ENCODE measurements at places on chromosomes 5 and 9.

DNA sequence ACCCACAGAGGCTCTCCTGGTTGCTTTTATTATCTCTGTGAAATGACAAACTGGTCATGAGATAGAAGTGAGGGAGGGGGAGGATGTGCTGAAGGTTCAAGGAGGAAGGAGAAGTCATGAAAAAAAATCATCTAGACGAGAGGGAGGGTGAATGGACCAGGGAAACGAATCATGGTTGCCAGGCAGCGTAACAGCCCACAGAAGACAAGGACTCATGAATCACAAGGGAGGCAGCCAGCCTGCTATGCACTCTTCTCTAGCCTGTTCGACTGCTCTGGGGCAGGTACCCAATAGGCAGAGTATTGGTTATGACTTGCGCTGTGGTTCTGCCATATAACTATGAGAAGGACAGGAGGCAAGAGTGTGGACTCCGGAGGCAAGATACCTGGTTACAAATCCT is 475.2 kb downstream of the CDK5RAP2 start:
- no peak for DNase-seq

DNA sequence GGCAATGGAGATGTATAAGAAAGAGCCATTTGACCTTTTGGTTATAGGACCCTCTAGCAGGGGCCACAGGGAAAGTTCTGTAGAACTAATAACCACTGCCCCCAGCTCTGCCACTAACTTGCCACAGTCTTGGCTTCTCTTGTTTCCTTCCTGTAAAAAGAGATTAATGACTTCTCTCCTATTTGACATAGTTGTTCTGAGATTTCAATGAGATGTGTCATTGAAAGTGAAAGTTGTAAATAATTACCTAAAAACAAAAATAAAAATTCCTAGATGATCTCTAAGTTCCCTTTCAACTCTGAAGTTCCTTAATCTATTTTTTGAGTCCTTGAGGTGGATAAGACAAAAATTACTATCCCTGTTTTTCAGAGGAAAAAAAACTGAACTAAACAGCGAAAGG is 1.4 kb upstream of the KIF12 start:
- no peak for DNase-seq

DNA sequence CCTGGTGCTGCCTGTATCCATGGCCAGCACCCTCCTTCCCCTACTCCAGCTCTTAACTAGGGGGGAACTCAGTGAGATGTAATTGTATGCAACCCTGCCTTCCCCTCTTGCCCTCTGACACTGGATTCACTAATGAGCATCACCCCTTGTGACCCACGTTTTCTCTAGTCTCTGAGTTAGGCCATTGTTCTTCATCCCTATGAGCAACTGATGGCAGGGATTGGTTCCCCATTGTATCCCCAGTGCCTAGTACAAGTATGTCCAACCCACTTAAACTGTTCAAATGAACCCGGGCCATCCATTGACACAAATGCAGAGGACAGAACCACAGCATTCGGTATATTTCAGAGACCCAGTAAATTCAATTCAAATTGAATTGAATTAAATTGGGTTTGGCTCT is 77.6 kb upstream of the ASTN2 start:
- no peak for DNase-seq

GRCh38 chr5:176823869-176824412 is 13.6 kb downstream of the UNC5A start:
- no peak for DNase-seq

DNA sequence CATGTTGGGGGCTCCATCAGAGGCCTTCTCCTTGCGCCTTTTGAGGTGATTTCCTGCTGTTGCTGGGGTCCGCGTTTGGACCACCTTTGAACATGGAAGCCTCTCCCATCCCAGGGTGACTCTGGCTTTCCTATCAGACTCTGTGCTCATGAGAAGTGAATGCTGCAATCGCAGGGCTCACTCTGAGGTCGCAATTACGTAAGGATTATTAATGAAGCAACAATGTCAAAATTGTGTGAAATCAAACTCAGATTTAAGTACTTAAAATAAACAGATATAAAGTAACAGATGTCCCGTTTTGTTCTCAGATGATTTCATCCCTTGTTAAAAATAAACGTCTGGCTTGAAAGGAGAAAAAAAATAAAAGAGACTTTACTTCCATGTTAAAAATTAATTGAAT is 634.2 kb downstream of the BNC2 start:
- no peak for DNase-seq

DNA sequence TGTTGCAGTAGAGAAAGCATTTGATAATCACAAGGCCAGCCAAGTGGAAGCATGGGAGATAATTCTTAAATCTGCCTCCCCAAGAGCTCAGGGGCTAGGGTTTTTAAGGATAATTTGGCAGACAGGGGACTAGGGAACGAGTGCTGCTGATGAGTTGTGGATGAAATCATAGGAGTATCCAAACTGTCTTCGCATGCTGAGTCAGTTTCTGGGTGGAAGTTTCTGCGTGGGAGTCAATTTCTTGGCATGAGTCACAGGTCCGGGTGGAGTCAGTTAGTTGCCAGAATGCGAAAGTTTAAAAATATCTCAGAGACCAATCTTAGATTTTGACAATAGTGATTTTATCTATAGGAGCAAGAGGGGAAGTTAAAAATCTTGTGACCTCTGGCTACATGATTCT is 112.6 kb downstream of the TMC1 start:
- DNase-seq: no peak

GRCh38 chr9:82949203-82949602 is 113.7 kb downstream of the RASEF start:
- no peak for DNase-seq

DNA sequence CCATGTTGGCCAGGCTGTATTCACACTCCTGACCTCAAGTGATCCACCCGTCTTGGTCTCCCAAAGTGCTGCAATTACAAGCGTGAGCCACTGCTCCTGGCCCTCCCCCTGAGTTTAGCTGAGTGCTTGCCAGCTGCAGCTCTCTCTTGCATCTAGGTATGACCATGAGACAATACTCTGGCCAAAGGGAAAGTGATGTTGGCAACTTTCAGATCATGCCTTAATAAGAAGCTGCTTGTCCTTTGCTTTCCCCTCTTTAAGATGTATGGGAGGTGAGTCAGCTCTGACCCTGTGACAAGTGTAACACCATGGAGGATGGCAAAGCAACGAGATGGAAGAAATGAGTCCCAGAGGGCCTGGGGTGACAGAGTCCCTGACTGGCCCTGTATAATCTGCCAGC is 18.7 kb upstream of the DCAF12 start:
- DNase-seq: no peak

DNA sequence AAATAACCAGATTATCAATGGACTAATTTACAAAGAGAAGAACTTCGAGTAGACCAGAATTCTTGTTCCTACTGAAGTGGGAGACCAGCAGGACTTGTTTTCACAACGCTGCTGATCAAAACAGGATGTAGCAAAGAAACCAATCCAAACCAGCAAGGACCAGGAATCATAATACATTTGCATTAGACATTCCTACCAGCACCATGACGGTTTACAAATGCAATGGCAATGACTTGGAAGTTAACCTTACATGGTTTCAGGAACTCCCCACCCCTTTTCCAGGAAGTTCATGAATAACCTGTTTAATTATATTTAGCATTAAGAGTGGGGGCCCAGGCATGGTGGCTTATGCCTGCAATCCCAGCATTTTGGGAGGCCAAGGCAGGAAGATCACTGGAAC is 100.0 kb downstream of the LPAR1 start:
- no peak for DNase-seq

DNA sequence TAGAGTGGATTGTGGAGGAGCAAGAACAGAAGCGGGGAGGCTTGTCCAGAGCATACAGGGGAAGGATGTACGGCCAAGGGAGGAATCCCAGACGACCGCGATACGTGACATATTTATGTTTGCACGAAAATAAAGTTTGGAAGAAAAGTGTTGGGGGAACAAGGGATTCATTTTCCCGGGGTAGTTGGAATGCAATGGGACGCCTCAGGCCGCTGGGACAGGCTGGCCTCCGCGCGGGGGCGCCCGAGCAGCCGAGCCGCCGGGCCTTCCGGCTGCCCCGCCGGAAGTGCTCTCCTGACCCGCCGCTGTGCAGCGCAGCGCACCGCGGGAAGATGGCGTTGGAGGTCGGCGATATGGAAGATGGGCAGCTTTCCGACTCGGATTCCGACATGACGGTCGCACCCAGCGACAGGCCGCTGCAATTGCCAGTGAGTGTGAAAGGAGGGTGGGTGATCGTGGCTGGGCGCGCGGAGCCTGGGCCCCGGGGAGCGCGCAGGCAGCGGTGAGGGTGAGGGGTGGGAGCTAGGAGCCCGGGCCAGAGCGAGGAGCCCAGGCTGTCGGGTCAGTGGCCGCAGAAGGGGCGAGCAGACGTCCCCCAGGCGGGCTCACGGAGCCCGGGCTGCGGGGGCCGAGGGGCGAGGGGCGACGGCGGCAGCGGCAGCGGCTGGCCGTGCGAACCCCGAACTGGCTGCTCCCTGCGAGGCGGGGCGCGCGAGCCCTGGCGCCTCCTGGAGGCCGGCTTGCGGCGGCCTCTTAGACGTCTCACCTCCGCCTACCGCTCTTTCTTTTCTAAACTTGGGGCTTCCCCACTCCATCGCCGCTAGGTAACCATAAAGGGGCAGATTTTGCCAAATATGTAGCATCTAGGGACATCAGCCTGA is at the start of gene PHAX:
Gene PHAX (plus strand): TSS at position 317 of the 881 bp plus-strand sequence. CDS start 16 bp downstream, at position 333.
- peak; percentile 54 for DNase-seq

DNA sequence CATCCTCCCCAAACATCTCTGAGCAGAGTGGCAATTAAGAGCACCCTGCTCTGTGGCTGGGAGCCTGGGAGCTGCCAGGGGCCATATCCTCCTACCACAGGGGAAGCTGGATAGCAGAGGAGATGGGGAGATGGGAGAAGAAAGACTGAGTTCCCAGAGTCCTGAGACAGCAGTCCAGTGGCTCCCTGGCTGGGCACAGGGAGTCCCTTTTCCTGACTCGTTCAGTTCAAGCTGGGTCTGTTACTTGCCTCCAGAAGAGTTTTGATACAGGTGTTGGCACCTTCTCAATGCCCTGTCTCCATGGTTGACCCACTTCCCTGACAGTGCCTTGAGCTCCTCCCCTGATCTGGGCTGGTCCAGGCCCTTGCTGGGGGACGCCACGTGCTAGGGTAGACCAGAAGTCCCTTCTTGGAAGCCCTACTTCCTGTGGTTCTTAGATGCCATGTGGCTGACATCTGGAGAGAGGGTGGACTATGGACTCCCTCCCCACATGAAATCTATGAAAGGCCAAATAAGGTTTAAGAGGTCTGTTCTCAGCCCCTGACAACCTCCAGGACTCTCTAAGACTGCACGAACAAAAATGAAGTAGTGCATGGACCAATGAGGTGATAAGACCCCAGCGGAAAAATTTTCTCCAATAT is 166.2 kb downstream of the AUH start:
- no peak for DNase-seq

All from activated CD8-positive, alpha-beta memory T cell treated with anti-CD3 and anti-CD28 coated beads for 1 hour (primary cell).